ENCODE measurements at places on chromosomes 2 and 18.

GRCh38 chr18:23853448-23854195, 160.9 kb upstream of the TTC39C start:
- DNase-seq: no peak

DNA sequence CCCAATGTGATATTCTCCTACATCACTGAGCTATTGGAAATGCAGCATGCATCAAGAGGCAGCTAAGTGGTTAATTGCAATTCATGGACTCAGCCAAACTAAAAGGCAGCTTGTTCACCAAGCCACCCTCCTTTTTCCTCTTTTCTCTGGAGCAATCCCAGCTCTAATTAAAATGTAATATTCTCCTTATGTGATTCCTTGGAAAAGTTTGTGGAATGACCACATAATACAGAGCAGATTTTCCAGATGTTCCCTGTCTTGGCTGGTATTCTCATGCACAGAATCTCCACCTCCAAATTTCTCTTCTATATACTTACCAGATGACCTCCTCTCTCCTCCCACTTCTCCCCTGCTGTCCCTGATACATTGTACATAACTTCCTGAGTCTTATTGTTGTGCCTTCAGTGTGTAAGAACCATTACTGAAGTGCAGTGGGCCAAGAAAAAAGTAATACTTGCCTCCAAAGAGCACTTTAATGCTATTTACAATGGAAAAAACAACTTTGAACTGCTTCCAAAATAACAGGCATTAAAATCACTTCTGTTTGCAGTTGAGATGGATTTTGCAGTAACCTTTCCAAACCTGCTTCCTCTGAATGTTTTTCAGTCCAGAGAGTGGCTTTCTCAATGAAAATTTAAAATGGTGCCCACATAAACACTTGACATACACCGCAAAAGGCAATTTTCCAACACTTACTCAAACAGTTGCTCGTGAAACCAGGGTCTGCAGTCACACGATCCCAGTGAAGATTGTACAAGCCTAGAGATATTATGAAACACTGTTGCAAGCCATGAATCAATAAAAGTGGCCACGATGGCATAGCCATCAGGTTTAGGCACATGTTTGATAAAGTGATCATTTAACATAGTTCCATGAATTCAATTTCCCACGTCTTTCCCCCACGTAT, 258.0 kb downstream of the MTX2 start:
- no peak for DNase-seq

DNA sequence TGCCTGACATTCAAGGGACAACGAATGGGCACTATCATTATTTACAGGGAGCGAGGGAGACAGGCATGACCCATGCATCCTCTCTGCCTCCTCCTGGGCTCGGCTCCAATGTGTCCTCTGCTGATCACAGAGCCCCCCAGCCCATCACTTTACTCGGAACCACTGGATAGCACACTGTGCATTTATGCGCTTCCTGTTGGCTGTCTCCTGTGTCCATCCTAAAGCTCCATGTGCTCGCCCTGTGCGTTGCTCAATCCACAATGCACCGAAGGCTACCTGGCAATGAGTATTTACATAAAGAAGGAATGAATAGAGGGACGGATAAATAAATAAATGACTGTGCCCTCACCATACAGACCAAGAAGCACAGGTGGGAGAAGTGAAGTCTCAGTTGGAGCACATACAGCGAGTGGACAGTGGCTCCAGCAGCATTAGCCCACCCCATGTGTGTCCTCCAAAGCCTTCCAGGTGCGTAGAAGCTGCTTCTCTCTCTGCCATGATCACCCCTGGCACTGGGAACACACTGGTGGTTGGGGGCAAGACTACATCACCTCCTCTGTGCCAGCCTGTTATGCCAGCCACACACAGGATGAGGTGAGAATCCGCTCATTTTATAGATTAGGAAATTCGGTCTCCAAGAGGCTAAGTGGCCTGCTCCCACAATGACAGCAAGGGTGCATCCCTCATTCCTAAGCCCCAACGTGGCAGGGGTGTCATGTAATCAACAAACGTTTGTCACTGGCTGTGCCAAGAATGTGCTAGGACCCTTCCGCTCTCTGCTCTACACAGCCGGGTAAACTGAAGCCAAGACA, 2.3 kb upstream of the GDF7 start:
- DNase-seq: no peak

GRCh38 chr2:225768741-225769140, 369.2 kb downstream of the NYAP2 start:
- DNase-seq: no peak

DNA sequence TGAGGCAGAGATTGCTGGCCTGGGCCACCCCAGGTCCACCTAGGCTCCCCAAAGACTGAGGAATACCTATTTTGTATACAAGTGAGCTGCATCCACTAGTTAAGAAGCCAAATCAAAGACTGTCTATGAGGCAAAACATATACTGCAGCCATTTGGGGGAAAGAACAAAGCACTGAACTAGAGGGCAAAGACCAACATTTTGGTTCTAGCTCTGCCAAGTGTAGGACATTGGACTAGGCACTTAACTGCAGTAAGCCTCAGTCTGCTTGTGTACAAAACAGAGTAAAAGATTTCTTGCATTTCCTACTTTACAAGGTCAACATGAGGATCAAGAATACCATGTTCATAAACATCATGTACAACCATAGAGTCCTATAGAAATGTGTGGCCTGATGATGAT, 94.8 kb upstream of the CYP1B1 start:
- no peak for DNase-seq

DNA sequence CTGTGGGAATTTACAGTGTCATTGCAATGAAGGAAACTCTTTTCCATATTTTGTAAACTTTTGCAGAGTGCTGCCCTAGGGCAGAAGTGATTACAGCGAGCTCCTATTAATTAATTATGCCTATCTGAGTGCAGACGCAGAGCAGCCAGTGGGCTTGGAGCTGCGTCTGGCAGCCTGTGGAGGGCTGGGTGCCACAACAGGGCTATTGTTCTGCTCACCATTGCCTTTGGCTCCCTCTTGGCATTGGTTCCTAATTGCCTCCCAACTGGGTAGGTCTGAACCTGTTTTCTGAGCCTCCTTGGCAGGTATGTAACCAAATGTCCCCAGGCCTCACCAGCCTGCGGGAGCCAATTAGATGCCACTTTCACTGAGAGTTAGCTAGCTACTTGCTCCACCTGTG, 25.6 kb upstream of the ITGB6 start:
- DNase-seq: no peak

- DNase-seq: no peak
Measured at GRCh38 chr2:21372654-21373053, 248.9 kb downstream of the TDRD15 start.

DNA sequence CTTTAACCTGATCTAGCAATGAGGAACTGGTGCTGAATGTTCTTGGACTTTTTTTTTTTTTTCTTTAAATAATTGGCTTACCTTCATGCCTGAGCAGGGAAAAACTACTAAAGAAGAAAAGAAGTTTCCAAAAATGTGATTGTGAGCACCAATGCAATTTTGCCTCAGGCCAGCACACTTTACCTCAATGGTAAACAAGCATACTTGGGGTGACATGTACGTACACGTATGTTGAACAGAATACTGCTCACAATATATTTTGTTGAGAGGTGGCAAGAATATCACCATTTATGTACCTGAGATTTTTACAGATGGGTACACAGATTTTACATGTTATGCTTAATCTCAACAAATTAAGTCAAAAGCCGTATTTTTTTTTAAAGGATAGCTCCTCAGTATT, 144.3 kb downstream of the FIGN start:
- DNase-seq: no peak

DNA sequence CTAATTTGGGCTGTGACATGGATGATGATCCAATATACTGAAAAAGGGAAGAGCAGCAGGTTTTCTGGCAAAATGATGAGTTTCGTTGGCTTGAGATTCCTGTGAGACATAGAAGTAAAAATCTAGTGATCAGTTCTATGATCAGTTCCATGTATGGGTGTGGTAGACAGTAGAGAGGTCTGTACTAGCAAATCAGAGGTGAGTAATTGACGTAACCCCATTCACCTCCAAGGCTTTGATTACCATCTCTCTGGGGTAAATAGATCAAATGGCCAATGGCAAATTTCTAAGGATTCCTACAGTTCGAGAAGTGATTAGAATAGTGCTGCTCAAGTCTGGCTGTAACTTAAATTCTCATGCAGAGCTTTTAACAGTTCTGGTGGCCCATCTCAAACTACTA, 6.4 kb downstream of the ITGA4 start:
- DNase-seq: no peak

GRCh38 chr2:169362118-169362893, at the start of gene LRP2:
Gene LRP2, minus strand, starts transcription at chr2:169362534. Its CDS starts 135 bp downstream, at chr2:169362399.
- DNase-seq: peak; percentile 15

GRCh38 chr2:144082777-144083176, 437.1 kb downstream of the ZEB2 start:
- DNase-seq: no peak

- no peak for DNase-seq
Measured at GRCh38 chr2:9992427-9993187, 41.1 kb downstream of the GRHL1 start.

DNA sequence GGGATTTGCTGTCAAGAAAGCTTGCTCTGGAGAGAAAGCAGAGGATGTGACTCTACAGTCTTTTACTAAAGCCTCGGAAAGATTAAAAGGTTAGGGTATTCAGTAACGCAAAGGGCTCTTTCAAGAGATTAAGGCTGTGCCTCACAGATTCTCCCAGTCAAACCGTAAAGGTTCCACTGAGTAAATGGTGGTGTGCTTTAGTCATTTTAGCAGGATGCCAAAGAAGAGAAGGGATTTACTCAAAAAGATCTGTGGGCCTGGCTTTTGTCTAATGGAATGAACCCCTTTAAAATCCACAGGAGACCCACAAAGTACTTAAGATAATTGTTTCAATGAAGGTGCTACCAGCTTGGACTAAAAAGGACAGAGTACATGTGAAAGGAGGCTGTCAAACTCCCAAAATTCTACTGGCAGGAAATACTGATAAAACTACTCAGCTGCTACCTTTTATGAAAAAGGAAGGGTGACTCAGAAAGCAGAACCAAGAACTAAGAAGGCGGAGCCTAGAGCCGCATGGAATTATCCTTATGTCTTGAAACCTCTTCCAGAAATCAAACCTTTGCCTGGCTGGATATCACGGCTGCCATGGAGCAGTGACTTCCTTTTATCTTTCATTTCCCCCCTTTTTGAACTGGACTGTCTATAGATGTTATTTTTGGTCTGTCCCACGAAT, 670.2 kb upstream of the ZEB2 start:
- DNase-seq: no peak

GRCh38 chr2:104840893-104841585, 12.9 kb upstream of the POU3F3 start:
- DNase-seq: no peak

DNA sequence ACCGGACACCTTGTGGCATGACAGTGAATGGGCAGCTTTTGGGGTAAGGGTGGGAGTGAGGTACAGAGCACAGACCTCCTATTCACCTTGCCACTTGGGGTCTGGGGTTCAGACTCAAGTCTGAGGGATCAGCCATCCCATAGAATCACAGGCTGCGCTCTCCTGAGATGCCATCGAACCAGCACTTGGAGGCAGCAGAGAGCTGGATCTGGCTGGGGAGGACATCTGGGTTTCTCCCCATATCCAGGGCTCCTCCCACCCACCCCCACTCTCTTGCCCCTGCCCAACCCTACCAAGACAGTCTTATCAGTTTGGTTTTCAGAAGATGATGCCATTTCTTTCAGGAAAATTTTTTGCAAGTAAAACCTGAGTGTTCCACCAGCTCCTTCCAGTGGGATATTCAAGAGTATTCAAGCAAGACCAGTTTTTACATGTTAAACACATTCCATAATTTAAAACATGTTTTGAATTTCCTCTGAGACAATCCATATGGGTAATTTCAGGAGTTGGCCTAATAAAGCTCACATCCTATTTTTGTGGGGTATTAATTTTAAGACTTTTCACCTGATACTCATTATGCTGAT, 29.2 kb upstream of the TEX44 start:
- DNase-seq: no peak

DNA sequence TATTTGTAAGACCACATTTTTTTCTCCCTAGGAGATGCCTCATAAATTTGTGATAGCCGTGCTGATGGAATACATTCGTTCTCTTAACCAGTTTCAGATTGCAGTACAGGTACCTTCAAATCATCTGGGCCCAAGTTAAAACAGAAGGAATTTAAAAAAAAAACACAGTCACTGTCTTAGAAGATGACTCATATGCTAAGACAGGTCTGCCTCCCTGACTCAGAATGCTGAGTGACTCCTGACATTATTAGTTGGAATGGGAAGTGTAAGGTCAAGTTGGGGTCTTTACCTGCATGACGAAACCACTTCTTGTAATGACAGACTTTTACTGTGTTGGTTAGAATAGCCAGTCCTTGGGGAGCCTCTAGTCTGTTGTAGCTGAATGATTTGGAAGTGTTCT, 26.3 kb downstream of the RMC1 start:
- DNase-seq: no peak

- no peak for DNase-seq
Measured at GRCh38 chr18:63267975-63268721, 51.4 kb downstream of the BCL2 start.

DNA sequence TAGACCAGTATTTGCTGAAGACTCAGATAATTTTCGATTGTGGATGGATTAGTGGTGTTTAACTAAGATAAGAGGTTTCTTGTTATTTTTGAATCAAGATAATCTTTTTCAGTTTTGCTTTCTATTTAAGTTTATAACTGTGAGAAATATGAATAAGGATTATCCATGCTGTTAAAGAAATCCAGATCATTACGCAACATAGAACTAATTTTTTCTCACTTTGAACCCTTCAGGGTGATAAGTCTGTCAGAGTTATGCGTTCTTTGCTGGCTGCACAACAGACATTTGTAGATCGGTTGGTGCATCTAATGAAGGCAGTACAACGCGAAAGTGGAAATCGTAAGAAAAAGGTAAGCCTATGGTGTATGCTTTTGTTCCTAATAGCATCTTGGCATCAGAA, 74.1 kb downstream of the PIK3C3 start:
- DNase-seq: no peak

DNA sequence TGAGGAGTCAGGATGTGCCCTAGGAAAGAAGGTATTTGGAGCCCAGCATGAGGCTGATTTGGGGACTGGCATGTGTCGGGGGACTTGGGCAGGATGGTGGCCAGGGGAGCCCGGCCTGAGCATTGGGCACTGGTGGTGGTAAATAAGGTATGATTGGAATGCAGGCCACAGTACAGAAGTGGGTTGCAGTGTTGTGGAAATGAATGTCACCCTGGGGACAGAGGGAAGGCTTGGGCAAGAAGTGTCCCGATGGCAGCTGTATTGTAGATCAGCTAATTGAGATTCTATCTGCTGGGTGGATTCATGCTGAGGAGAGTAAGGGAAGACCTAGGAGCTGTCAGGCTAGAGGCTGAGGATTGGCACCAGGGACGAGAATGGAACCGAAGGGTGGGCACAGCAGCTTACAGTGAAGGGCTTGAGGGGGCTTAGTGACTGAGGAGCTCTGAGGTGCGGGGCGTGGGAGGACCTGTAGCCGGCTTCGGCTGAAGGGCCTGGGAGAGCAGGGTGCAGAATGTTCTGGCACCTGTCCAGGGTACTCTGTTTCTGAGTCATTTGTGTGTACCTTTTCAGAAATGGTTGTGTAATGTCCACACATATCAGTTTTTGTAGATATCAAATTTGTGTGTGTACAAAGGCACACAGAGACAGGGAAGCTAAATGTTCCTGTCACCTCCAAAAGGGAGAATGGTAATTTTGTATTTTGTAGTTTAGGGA, 170.2 kb downstream of the PRKCE start:
- DNase-seq: no peak
